ENCODE measurements at places on chromosomes 5 and 9. TPM values are rescaled to one million over a fixed set of nuclear protein-coding genes. Genes with fewer than 3 reads are reported as not detected.

GRCh38 chr9:129665389-129665775 lies at the start of gene PRRX2:
PRRX2 (plus strand) TSS chr9:129665647; CDS start chr9:129665868, 221 bp downstream.
- DNase-seq = no peak

The WDR31 gene
- 0.60 TPM for total RNA-seq

- DNase-seq = no peak
Observed at GRCh38 chr9:34823778-34824177, 113.8 kb upstream of the CCL21 start.

The ZMAT2 gene
- total RNA-seq = 100 TPM

The GKAP1 gene
- total RNA-seq = 5.7 TPM

- DNase-seq = no peak
Observed at GRCh38 chr9:6692433-6692832, 46.9 kb upstream of the GLDC start.

All from A172 (cell line).